ENCODE measurements at places on chromosomes 12 and 14. TPM values are rescaled to one million over a fixed set of nuclear protein-coding genes. Genes with fewer than 3 reads are reported as not detected.

- DNase-seq = no peak
Measured at GRCh38 chr12:93390549-93391297, 13.0 kb downstream of the NUDT4 start.

DNA sequence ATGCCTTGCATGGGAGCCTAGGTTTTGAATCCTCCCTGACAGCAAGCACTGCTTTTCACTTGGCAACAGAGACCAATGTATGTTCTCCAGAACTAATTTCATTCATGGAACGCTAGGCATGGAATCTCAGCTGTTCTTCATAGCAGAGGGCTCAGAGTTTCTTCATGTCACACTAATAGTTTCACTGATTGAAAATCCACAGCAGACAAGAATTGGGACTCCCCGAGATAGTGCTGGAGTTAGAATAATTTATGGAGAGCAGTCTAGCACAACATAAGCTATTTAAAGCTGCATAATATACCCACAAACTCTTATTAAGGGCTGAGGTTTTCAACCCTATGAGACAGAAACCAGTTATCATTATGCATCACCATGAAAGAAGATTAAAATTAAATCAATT is 342.5 kb downstream of the TMEM132D start:
- no peak for DNase-seq

GRCh38 chr14:38874721-38875120 is 228.3 kb downstream of the SEC23A start:
- no peak for DNase-seq

TAS2R43 gene
- not detected for total RNA-seq

KRT72 gene
- total RNA-seq = not detected

Measured in Right ventricle myocardium inferior (tissue), 1 donor.